ENCODE measurements at places on chromosomes 4 and X. TPM values are rescaled to one million over a fixed set of nuclear protein-coding genes. Genes with fewer than 3 reads are reported as not detected.

DNA sequence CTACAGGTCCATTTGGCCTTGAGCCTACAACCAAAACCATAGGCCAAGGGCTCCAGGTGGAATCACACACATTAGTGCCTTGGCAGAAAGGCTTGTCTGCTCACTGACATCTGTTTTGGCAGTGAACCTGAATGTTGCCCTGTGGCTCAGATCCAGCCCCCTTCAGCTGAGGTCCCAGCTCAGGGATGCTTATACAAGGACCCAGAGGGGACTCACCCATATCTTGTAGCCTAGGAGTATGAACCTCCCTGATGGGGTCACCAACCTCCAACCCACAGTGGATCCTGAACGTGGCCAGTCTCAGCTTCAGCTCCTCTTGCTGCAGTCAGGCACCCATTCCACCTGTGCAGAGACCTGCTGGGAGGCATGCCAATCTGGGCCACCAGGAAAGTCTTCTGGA, 50.8 kb upstream of the HMX1 start:
- no peak for DNase-seq

DNA sequence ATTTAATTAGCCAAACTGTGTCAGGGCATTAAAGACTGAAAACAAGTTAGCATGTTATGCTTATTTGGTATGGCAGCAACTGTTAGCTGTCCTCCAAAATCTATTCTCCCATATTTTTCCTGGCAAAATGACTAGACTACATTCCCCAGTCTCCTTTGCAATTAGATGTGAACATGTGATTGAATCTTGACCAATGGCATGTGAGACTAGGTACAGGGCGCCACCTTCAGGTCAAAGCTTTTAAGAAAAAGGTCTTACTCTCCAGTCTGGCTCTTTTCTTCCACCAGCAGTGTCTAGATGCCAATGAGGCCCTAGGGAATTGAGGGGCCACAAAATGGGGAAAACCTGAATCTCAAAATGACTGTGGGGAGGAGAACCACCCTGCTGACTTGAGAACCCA, 408.2 kb downstream of the SMARCA1 start:
- no peak for DNase-seq

DNA sequence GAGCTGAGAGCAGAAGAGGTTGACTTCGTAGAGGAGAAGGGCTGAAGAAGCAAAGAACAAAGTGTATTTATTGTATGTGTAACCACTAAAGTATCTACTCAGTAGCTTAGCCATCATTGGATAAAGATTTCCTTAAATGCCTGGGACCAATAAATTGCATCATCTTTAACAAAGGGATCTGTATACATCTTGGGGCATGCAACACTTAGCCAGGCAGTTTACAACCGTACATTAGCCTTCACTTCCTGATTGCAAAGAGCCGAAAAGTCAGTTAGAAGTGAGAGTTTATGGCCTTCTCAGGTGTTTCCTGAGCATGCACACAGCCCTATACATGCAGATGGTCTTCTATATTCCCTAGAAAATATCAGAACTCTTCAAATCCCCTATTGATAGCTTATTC, 68.0 kb upstream of the MAGED1 start:
- no peak for DNase-seq

DNA sequence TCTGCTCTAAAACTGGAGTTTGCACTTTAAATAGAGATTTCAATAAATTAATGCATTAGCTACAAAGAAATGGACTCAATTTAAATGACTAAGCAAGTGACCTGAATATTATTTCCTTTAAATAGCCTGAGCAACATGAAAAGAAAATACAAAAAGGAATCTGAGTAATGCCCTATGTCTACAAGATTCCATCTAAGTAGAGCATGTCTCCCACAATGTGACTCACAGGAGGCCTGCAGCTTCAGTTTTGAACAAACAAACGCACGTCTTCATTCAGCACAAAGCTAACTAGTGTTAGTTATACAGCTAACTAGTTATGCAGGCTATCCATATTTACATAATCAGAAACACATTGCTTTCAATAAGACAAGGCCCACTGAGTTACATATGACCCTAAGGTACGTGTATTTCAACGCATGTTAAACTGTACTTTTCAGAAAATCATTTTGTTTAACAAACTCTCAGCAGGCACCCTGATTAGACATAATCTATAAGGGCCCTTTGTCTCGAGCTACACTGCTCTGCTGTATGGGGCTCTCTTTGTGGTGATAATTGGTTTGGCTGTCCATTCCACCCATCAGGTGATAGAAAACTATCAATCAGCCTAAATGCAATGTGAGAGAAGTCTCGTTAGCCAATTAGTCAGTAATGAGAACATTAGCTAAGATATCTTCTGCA, 116.5 kb downstream of the MAML3 start:
- DNase-seq: no peak

GRCh38 chr4:36753048-36753447, 471.6 kb downstream of the DTHD1 start:
- no peak for DNase-seq

- DNase-seq: no peak
Measured at GRCh38 chr4:184476695-184477094, 2.3 kb upstream of the IRF2 start.

DNA sequence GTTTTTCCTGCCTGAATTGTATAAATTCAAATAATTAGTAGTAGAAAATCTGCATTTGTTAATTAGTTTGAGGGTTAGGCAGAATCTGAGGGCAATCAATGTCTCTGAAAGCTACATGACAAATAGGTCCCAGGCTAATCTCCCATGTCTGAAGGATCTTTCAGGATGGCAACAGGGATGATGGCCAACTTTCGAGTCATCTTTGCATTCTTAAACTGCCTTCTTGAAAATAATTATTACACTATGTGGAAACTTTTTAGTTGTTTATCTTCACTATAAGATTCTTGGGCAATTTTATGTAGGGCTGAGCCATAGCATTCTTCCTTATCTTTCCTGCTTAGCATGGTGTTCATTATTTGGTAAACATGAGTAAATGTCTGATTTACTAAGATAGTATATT, 490.3 kb upstream of the EPHA5 start:
- DNase-seq: no peak

DNA sequence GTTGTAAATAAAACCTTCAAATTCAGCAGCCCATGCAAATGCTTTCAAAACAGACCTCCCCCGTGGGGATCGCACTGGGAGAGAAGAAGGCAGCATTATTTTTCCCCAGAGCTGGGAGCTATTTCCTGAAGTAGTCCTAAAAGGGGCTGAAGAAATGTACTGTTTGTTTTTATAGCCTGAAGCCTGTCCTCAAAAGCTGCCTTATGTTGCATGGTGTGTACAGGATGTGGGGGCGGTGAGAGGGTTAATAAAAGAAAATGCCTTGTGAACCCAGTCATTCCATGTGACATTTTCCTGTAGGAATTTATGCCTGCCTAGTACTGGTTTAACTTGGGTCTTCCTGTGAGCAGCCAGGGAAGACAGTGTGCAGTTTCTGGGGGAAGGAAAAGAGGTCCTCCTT, 144.1 kb downstream of the SOWAHB start:
- DNase-seq: no peak

DNA sequence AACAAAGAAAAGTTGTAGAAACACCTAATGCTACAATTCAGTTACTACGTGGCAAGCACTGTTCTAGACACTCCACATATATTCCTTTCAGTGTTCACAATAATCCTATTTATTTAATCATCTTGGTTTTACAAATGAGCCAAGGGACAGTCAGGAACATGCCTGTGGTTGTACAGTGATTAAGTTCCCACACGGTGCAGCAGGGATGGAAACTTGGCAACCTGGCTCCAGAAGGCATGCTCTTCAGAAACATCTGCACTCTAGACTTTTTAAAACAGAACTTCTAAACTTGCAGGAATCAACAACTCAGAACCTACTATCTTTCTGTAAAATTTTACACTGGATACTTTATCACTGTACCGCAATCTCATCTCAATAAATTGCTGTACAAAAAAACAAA, 32.1 kb downstream of the TAPT1 start:
- no peak for DNase-seq

- no peak for DNase-seq
Measured at GRCh38 chr4:98958065-98958464, 29.1 kb upstream of the EIF4E start.

DNA sequence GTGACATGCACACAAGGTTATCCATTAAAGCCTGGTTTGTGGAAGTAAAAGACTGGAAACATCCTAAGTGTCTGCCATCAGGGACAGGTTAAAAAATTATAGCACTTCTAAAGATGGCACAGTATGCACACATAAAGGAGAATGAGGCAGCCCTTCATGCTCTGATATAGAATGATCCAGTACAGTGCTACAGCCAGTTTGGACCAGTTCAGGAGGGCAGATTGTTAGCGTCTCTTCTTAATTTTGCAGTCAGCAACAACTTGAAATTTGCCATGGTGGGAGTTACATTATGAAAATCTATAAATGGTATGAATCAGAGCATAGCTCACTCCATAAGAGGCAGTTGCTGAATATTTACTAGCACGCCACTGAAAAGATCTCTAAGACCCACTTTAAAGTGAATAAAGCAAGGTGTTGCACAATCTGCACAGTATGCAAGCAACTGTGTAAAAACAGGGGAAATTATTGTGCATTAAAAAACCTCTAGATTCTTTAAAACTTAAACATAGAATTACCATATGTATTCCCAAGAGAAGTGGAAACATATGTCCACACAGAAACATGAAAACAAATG, 20.3 kb upstream of the SOD3 start:
- no peak for DNase-seq

DNA sequence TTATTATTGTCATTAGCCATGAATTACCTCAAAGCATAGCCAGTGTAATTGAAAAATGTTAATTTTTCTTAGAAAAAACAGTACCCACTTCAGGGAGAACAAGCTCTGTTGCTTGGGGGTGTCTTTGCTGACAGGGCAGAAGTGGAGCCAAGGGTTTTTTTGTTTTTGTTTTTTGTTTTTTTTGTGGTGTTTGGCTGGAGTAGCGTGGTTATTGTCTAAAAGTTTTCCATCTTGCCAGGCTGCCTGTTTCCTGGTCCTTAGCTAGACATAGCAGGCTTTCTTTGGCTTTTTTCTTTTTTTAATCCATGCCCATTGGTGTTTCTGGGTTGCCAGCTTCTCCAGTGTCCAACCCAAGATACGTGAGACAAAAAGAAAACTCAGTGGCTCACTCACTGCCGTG, 61.5 kb downstream of the CASP3 start:
- no peak for DNase-seq

DNA sequence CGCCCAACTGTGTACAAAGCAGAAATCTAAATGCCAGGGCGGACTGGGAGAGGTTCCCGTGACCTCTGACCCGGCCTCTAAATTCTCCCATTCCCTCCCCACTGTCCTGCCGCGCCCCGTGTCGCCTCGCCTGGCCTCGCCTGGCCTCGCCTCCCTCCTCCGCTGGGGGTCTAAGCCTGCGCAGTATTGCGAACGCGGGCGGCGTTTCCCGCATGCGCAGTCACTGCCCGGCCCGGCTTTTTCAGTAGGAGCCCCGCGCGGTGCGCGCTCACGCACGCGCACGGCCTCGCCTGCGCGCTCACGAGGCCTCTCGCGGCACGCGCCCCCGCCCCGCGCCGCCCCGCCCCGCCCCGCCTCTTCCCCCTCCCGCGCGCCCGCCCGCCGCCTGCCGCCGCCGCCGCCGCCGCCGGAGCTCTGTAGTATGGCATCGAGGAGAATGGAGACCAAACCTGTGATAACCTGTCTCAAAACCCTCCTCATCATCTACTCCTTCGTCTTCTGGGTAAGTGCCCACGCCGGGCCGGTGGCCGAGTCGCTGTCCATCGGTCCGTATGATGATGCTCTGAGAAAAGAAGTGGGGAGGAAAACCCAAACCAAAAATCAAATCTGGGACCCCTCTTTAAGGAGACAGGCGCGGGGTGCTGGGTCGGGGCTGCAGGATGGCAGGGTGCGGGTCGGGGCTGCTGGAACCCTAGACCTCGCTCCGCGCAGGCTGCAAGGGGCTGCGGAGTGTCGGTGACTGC, at the start of gene TSPAN7:
Gene TSPAN7, plus strand, starts transcription at position 417 of the 743 bp plus-strand sequence. Its CDS starts 5 bp downstream, at position 422.
- DNase-seq: peak; percentile 86

- DNase-seq: no peak
Measured at GRCh38 chrX:23851544-23851943, 56.2 kb downstream of the APOO start.

GRCh38 chrX:1167918-1168481, 44.4 kb downstream of the CRLF2 start:
- DNase-seq: no peak

DNA sequence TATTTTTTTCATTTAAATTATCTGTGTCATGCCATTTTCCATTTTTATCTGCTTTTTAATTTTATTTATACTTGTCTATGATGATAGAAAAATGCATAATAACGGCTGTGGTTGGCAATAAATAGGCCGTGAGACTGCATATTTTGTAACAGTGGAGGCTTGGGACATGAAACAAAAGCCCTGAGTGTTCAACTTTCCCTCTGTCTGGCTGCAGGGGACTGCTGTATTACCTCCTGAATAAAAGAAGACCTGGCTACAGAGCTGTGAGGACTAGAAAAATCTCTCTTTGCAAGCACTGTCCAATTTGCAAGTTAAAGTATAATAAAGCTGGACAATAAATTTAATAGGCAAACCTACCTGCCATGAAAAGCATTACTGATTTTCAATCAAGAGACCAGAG, 82.1 kb downstream of the MAGEB10 start:
- DNase-seq: no peak

GRCh38 chrX:66050140-66050569, 10.3 kb upstream of the VSIG4 start:
- DNase-seq: no peak

DNA sequence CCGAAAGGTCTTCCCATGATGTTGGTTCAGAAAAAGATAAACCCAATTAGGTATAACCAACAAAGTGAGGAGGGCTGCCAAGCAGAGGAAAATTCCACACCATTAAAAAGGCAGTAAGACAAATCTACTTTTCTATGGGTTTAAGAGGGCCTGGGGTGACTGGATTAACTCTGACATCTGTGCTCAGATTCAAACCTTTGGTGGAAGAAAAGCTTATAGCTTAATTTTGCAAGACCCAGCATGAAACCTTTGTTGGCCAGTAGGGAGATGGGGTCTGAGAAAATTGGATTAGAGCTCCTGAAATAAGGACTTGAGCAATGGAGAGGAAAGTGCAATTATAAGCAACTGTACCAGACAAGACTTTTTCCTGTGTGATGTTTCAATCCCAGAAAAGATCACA, 104.2 kb downstream of the KDR start:
- no peak for DNase-seq

YY2 gene
- 1.8 TPM for total RNA-seq

POU3F4 gene
- not detected for total RNA-seq

ARSJ gene
- total RNA-seq: 0.16 TPM

RHOH gene
- total RNA-seq: 0.23 TPM

PRR32 gene
- total RNA-seq: not detected

PCDH10 gene
- total RNA-seq: not detected

STOX2 gene
- 4.4 TPM for total RNA-seq

GAGE2A gene
- total RNA-seq: not detected

SUPT20HL1 gene
- total RNA-seq: not detected

OPHN1 gene
- 3.7 TPM for total RNA-seq

Measured in psoas muscle (tissue), 8 donors.